ENCODE measurements at places on chromosomes 3 and 15. TPM values are rescaled to one million over a fixed set of nuclear protein-coding genes. Genes with fewer than 3 reads are reported as not detected.

The GMNC gene
- total RNA-seq: not detected

The TMEM212 gene
- total RNA-seq: not detected

The ZDHHC19 gene
- total RNA-seq: not detected

The EFHB gene
- 1.7 TPM for total RNA-seq

The NEK10 gene
- 0.54 TPM for total RNA-seq

The AQP9 gene
- not detected for total RNA-seq

The AMIGO3 gene
- total RNA-seq: not detected

The HYKK gene
- total RNA-seq: 2.0 TPM

The KLHL40 gene
- not detected for total RNA-seq

The DLEC1 gene
- total RNA-seq: 0.60 TPM

The ZNF80 gene
- not detected for total RNA-seq

The TF gene
- 0.77 TPM for total RNA-seq

The GOLGA6B gene
- not detected for total RNA-seq

The A4GNT gene
- total RNA-seq: not detected

The GLDN gene
- 5.3 TPM for total RNA-seq

The LYSMD4 gene
- total RNA-seq: 16.3 TPM

The VIPR1 gene
- 1.4 TPM for total RNA-seq

The IL16 gene
- 0.09 TPM for total RNA-seq

The SLC28A2 gene
- total RNA-seq: not detected

The GOLGA8G gene
- not detected for total RNA-seq

The OSTN gene
- total RNA-seq: 1.2 TPM

The RTF1 gene
- 73.8 TPM for total RNA-seq

The CD200 gene
- total RNA-seq: 41.5 TPM

The UQCRC1 gene
- total RNA-seq: 246 TPM

The GHSR gene
- total RNA-seq: not detected

The SLC22A14 gene
- not detected for total RNA-seq

The FETUB gene
- not detected for total RNA-seq

The RASGRP1 gene
- total RNA-seq: 2.5 TPM

The TCAIM gene
- total RNA-seq: 22.0 TPM

The DPPA4 gene
- 215 TPM for total RNA-seq

The GOLGA8N gene
- total RNA-seq: 0.26 TPM

The ARPP21 gene
- not detected for total RNA-seq

The SLC7A14 gene
- not detected for total RNA-seq

The CCDC39 gene
- 3.3 TPM for total RNA-seq

The CDCP1 gene
- 0.12 TPM for total RNA-seq

The DAZL gene
- 3.2 TPM for total RNA-seq

The TIPIN gene
- total RNA-seq: 28.9 TPM

The SNTN gene
- not detected for total RNA-seq

The ARHGEF26 gene
- total RNA-seq: 13.4 TPM
